ENCODE measurements at places on chromosomes 16 and 17. TPM values are rescaled to one million over a fixed set of nuclear protein-coding genes. Genes with fewer than 3 reads are reported as not detected.

Gene CACNA1H
- 24.4 TPM for total RNA-seq

Gene BOLA2B
- 82.9 TPM for total RNA-seq

Gene NLGN2
- total RNA-seq, result 22.3 TPM

Gene PIGW
- 17.2 TPM for total RNA-seq

Gene TEX14
- total RNA-seq, result 0.55 TPM

Gene HOXB1
- total RNA-seq, result 0.31 TPM

Gene SDR42E2
- 0.18 TPM for total RNA-seq

Gene CD300LG
- 1.4 TPM for total RNA-seq

Gene ACSM3
- total RNA-seq, result 30.6 TPM

GRCh38 chr16:83296505-83296904 lies 511.3 kb upstream of the HSBP1 start:
- DNase-seq, result no peak

- no peak for DNase-seq
Observed at GRCh38 chr16:7420079-7420478, 87.4 kb downstream of the RBFOX1 start.

DNA sequence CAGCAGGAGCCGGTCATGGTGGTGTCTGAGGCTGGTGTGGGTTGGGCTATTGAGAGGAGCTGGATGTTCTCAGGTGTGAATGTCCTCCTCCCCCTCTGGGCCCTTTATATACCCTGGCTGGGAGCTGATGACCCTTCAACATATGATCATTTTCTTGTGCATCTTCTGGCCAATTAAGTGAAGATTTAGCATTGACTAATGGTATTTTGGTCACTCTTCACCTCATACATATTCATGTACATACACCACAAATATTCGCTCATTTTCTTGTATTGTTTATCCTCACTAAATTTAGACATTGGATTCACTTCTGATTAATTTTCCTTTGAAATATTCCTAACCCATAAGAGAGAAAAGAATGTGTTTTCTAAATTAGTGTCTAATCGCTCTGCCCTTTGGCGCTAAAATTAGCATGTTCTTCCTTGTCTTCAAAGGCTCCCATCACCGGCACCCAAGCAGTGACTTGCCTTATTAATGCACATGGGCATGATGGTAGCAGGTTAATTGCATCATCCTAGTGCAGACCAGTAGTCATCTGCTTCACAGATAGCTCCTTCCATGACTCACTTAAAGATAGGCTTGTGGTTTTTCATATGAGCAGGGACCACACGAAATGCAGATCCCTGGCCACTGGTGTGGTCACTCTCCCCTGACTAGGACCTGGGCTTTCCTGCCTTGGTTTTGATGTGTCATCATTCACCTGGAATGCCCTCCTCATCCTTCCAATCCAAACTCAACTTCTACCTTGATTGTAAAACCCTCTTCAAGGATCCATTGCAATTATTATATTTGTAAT lies at the start of gene KRTAP2-4:
Gene KRTAP2-4 (minus strand): TSS at position 51 of the 796 bp plus-strand sequence. CDS start 34 bp downstream, at position 17.
- DNase-seq, result no peak

GRCh38 chr16:81564421-81564911 lies 119.9 kb downstream of the CMIP start:
- DNase-seq, result no peak

- DNase-seq, result no peak
Observed at GRCh38 chr17:4901108-4901647, 1.7 kb downstream of the CHRNE start.

DNA sequence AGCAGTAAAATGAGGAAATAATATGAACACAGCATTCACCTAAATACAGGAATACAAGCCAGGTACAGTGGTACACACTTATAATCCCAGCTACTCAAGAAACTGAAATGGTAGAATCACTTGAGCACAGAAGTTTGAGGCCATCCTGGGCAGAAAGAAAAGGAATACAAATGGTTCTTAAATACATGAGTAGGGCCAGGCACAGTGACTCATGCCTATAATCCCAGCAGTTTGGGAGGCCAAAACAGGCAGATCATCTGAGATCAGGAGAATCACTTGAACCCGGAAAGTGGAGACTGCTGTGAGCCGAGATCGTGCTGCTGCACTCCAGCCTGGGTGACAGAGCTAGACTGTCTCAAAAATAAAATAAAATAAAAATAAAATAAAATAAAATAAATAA lies 23.0 kb upstream of the SMG8 start:
- DNase-seq, result no peak

- no peak for DNase-seq
Observed at GRCh38 chr17:79080761-79081290, 6.2 kb downstream of the ENGASE start.

DNA sequence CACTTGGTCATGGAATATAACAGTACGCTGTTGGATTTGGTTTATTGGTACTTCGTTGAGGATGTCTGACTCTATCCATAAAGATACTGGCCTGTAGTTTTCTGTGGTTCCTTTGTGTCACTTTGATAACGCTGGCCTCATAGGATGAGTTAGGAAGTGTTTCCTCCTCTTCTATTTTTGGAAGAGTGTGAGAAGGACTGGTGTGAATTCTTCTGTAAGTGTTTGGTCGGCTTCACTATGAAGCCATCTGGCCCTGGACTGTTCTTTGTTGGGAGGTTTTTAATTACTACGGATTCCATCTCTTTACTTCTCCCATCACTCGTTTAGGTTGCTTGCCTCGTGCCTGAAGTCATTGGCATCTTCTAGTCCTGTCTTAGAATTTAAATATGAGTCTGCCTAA lies 117.3 kb downstream of the OR1D5 start:
- no peak for DNase-seq

GRCh38 chr17:81869221-81870130 lies 1.7 kb downstream of the ARHGDIA start:
- DNase-seq, result no peak

- no peak for DNase-seq
Observed at GRCh38 chr16:60558936-60559335, 1477.3 kb downstream of the CDH8 start.

GRCh38 chr16:73329358-73330286 lies 281.7 kb upstream of the ZFHX3 start:
- DNase-seq, result no peak

DNA sequence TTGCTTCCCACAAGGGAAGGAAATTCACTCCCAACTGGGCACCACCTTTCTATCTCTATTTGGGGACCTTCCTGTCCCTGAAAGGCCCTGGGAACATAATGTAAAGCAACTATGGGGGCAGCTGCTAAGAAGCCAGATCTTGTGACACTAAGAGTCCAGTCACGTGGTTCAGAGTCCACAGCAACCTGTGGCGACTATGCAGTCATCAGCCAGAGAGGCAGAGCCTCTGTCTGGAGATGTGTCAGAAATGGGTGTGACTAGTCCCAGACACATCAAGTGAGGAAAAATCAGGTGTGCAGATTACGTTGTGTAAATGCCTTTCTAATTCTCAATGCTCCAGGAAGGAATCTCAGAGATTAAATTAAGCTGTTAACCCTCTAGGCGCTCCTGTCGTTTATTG lies 26.6 kb upstream of the SKAP1 start:
- DNase-seq, result no peak

GRCh38 chr16:86509759-86510464 lies 415 bp upstream of the FOXF1 start:
- peak; percentile 86 for DNase-seq

- DNase-seq, result no peak
Observed at GRCh38 chr17:27810902-27811557, 10.7 kb upstream of the NOS2 start.

DNA sequence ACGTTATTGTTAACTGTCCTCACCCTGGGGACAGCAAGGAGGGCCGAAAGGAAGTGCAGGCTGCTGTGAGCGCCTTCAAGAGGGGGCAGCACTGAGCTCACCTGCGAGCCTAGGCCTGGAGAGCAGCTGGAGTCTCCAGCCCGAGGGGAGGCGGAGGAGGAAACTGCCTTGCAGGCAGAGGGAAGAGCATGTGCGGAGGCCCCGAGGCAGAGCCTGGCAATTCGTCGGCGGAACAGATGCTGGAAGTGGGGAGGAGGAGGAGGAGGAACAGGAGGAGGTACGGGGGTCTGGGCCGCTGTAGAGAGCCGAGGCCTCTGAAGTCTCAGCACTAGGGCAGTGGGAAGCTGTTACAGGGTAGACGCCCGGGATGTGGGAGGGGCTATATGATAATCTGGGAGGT lies 49.6 kb upstream of the PLCG2 start:
- no peak for DNase-seq

- no peak for DNase-seq
Observed at GRCh38 chr17:6938637-6939036, 57.2 kb upstream of the ALOX12 start.

GRCh38 chr16:47492428-47493377 lies 31.6 kb downstream of the PHKB start:
- DNase-seq, result peak; percentile 75

- DNase-seq, result no peak
Observed at GRCh38 chr16:88062341-88063210, 111.3 kb downstream of the BANP start.

DNA sequence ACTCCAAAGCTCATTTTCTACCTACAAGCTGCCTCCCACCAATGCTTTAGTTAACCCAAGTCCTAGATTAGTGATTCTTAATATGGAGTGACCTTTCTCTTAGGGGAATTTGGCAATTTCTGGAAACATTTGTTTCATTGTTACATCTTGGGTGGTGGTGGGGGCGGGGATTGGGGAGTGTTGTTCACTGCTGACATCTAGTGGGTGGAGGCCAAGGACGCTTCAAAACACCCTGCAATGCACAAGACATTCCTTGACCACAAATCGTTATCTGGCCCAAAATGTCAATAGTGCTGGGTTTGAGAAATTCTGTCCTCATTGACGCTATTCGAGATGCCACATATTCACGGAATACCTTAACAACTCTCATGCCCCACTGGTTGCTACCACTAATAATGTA lies 282.9 kb downstream of the RBFOX1 start:
- DNase-seq, result no peak

DNA sequence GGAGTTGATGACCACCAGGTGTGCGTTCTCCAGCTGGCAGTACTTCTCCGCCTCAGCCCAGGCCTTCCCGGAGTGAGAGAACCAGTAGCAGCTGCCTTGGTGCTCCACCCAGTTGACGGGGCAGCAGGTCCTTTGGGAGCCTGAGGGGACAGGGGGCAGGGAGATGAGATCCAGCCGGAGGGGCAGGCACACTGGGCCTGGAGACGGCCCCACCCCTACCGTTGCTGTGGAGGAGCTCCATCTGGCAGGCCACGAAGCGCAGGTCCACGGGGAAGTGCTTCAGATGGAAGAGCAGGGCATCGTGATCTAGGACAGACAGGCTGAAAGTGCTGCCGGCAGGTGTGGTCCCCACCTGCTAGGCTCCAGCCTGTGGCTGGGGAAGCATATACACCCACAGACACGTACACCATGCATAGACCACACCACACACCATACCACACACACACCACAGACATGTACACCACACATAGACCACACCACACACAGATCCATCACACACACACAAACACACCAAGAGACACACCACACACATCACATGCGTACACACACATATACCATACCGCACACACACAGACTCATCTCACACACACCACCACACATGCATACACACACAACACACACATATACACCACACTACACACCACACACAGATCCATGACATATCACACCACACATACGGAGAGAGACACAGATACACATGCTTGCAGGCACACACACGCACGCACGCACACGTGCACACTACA lies 7.4 kb downstream of the ASGR2 start:
- DNase-seq, result no peak

DNA sequence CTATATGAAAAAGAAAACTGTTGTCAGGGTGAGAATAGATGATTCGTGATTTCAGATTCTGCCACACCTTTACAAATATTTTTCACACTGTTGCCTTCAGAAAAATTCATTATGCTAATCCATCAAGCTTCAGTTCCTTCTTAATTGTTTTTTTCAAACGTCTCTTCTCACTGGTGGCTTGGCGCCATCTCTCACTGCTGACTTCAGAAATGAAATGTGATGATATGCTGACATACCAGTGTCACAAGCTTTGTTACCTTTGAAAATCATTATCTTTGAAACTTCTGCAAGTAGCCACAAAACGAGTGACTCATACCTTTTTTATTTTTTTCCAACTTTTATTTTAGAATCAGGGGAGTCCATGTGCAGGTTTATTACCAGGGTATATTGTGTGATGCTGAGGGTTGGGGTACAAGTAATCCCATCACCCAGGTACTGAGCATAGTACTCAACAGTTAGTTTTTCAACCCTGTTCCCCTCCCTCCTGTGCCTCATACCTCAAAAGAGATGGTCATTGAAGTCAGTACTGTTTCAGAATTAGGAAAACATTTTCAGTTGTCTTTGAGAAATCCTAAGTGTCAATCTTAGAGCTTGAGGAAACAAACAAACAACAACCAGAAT lies 14.0 kb upstream of the KRT222 start:
- DNase-seq, result no peak

- DNase-seq, result peak; percentile 61
Observed at GRCh38 chr16:56332464-56333079, 92.8 kb downstream of the AMFR start.

DNA sequence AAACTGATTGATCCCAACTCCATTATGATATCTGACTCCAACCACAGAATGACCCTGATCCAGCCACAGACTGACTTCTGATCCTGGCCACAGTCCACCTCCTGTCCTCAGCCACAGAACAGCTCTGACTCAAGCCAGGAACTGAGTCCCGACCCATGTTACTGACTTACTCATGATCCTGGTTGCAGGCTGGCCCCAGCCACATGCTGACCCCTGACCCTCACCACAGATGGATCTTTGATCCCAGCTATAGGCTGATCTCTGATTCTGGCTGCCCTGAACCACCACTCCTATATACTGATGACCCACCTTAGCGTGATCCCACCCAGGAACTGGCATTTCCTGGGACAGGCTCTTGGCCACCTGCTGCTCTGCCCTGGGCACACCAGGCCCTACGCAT lies 32.2 kb upstream of the IL21R start:
- no peak for DNase-seq

GRCh38 chr17:73261952-73262675 lies 434 bp upstream of the CPSF4L start:
- no peak for DNase-seq

GRCh38 chr17:82188001-82188961 lies 24.4 kb downstream of the CCDC57 start:
- no peak for DNase-seq

DNA sequence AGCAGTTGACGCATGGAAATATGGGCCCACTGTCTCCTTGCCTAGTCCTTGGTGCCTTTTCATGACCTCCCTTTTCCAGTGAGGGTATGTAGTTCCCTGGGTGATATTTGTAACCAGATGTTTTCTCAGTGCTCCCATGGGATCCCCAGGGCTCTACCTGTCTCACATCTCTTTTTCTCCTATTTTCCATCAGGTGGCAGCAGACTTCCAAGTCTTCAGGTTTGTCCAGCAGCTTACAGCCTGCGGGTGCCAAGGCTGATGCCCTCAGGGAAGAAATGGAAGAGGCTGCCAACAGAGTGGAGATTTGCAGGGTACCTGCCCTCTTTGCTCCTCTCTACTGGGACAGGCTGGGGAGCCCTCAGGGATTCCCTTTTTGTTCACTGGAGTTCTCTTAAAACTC lies 89.1 kb downstream of the ELAC2 start:
- no peak for DNase-seq

DNA sequence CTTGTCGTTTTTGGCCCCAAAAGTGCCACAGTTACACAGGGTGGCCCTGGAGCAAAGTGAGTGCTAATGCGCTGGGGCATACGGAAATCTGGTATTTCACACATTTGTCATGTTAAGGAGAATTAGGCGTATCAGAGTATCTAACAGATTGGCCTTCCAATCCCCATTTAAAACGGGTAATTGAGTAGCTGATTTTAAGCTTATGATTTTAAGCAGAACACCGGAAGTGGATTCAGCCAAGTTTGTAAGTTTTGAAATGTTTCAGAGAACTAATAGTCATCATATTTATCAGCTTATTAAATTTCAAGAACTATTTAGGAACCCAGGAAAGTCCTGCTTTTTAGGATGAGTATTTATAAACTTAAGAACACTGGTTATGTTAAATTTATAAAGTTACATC lies 19.5 kb downstream of the LRRC75A start:
- no peak for DNase-seq

GRCh38 chr17:41326173-41327145 lies 10.9 kb upstream of the KRTAP17-1 start:
- no peak for DNase-seq

All from ureter (tissue), 1 donor.